CD4-positive, alpha-beta memory T cell (primary cell): ENCODE measurements at places on chromosomes 7 and 10.

- DNase-seq: no peak
These were observed 152.3 kb downstream of the NEBL start for GRCh38 chr10:20744821-20745220.

DNA sequence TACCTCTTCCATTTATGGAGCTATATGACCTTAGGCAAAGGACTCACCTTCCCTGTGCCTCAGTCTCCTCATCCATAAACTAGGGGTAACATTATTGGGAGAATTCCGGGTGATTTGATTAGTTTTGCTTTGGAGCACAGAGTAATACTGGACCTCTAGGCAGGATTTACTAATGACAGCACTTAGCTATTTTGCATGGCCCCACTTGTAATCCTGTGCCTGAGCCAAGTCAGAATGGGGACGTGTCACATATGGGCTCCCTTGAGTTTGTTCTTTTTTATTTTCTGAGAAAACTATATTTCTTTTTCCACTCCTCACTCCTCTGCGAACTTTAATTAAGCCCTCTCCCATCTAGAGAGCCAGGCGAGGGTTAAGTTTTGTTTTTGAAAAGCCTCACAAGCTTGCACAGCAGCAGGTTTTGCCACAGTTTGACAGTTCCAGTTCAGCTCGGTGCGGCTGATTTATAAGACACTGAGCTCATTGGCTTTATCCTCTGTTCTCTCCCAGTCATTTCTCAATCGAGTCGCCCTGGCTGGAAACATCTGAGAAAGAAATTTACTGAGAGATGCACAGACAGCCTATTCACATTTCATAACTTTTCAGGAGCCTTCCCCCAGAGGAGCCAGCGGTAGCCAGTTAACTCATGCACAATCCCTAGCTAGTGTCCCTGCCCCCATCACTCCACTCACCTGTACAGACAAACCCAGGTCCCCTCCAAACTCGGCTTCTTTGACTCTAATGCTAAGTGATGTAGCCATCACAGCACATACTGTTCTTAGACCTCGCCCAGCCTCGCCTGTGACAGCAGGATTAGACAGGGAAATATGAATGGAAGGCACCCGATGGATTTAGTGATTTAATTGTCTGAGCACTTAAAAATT, 441.9 kb upstream of the NPVF start:
- DNase-seq: no peak

GRCh38 chr7:159112136-159113011, 32.3 kb downstream of the VIPR2 start:
- no peak for DNase-seq

- DNase-seq: no peak
These were observed 806.5 kb downstream of the PHTF2 start for GRCh38 chr7:78605119-78605518.

DNA sequence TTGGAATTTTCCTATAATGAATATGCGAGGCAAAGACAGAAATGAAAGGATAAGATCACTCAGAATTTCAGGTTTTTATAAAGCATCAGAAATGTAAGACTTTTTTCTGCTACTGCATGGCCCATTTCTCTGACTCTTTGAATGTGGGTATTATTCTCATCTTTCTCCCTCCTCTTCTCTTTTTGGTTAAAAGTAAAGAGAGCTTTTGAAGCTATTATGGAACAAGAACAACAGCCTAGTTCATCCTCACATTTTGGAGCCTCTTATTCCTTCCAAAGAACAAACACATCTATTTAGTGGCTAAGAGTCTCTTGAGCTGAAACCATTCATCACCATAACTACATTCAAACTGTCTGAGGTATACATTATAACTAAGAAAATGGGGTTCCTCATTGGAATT, 19.4 kb upstream of the ATRNL1 start:
- DNase-seq: no peak

GRCh38 chr7:69564454-69565417, 33.5 kb upstream of the AUTS2 start:
- DNase-seq: no peak

DNA sequence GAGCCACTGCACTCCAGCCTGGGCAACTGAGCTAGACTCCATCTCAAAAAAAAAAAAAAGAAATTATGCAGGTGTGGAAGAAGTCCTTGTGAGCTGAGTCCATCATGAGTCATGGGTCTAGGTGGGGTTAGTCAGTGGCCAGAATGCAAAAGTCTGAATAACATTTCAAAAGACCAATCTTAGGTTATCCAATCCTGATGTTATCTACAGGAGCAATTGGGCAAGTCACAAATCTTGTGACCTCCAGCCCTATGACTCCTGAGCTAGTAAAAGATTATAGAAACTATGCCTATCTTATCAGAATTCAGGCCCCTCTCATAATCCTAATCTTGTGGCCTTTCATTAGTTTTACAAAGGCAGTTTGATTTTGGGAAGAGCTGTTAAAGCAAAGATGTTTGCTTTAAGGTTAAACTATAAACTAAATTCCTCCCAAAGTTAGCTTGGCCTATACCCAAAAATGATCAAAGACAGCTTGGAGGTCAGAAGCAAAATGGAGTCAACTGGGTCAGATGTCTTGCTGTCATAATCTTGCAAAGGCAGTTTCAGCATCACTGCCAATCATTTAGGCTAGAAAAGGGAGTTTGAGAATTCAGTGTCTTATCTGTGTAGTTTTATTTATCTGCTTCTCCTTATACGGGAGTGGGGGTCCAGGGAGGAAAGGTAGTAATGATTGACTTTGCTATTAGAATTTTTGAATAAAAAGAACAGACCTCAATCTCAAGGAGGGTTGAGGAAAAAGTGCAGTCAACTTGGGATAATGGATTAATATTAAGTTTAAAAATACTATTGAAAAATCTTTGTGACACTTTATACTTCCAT, 71.2 kb upstream of the TRIM24 start:
- no peak for DNase-seq

DNA sequence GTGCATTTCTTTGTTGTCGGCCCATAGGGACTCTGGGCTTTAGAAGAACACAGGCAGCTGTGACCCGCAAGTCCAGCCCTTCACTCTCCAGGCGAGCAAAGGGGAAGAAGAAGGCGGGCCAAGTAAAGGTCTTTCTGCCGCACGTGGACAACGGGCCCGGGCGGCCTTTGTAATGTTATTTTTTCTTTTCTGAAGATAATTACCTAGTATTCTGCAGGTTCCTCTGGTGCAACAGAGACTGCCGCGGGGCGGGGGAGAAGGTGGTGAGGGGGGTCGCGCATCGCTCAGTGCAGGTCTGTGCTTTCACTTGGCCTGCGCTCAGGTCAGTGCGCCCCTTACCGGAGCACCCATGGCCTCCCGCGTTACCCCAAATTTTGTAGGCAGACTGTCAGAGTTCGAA, 7.1 kb upstream of the TBX20 start:
- no peak for DNase-seq

DNA sequence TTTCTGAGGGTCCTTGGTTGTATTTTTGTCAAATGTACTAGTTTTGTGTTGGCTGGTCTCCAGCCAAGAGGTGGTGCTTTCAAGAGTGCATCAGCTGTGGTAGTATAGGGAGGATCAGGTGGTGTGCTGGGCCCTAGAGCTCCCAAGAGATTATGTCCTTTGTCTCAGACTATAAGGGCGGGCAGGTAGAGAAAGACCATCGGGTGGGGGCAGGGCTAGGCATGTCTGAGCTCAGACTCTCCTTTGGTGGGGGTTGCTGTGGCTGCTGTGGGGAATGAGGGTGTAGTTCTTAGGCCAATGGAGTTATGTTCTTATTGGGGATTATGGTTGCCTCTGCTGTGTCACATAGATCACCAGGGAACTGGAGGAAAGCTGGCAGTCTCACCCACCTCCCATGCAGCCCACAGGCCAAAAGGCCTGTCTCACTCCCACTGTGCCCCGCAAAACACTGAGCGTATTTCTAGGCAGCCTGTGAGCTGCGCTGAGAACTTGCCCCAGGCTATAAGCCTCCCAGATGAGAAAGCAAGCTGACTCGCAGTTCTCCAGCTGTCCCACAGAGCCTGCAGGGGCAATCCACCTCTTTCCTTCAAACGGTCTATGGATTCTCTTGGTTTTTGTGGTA, 1066.7 kb downstream of the GRM8 start:
- no peak for DNase-seq

DNA sequence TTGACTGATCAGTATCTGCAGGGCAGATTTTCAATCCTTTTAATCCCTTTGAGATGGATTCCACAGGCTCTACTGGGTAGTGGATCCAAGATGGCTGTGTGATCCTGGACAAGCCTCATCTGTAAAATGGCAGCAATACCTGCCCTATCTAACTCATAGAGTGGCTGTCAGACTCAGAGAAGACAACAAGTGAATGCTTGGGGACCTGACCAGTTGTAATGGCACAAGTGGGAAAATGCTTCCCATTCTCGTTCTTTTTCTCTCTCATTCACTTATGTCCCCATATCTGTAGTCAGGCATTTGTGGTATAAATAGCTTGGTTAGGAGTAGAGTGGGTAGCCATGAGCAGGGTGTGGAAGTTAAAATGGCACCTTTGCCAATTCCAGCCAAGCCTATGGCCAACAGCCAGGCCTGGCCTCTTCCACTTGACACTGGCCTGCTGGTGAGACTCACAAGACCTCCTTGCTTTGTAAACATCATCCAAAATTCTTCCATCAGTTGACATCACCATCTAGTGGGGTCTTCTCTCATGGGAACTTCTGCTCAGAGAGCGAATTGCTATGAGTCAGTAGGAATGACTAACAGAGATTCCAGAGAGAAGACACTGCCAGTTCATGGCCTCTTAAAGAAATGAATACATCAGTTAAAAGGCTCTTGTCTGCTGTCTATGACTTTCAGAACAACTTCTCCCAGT, 150.1 kb downstream of the PLPP4 start:
- no peak for DNase-seq

- no peak for DNase-seq
These were observed 5.7 kb upstream of the ZC3HAV1L start for GRCh38 chr7:139041378-139042085.

DNA sequence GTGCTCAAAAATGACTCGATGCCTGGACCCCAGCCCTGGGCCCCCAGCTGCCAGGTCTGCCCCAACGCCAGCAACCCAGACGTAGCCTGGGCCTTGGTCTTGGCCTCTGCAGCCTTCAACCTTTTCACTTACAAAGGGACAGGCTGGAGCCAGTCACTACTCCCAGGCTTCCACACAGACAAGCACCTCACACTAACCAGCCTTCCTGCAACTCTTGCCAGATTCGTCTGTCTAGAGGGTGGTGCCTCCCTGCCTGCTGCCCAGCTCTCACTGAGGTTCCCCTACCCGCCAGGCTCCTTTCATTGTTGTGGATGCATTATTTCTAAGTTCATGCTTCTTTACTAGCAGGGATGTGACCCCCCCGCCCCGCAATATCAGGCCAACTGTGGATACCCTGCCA, 56.3 kb downstream of the NUDCD3 start:
- no peak for DNase-seq

GRCh38 chr7:66558660-66559465, 69.8 kb upstream of the KCTD7 start:
- no peak for DNase-seq

DNA sequence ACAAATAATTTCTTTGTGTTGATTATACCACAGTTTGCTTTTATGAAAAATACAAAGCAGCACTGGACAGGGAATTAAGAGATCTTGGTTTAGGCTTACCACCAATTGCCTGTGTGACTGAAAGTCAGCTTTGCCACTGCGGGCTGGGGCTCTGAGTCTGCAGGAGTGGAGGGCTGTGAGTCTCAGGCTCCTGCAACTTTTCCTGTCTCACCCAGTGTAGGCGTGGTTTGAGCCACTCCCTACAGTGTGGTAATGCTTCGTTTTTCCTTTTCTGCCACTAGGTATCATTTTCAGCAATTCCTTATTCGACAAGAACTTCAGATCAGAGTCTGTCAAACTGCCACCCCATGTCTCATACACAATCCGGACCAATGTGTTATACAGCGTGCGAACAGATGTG, 180.6 kb downstream of the ABCA13 start:
- DNase-seq: no peak

DNA sequence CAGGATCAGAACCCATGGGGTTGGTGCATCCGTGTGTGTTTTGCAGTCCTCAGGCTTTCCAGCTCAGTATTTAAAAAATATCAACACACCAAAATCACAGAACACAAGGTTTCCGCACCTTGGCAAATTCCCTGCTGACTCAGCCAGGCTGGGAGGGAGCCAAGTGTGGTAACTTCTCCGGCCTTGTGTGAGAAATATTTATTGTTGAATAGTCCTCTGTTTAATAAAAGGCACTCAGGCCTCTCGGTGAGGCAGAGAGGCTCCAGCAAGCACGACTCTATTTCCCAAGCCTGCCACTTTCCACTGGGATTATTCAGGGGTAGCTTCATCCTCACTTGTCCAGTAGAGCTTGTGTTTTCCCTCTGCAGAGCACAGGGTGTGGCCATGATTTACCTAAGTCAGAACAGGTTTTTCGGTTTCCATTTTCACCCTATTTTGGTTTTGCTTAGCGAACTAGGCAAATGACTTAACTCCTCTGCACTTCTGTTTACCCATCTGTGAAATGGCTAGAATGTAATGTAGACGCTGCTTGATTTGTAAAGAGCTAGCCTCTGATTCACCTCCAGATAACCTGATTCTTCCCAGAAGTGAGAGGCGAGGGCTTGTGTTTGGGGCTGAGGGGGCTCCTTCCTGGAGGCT, 13.0 kb upstream of the CHST15 start:
- no peak for DNase-seq

- DNase-seq: no peak
These were observed 18.2 kb upstream of the ZNF862 start for GRCh38 chr7:149819961-149820340.

- no peak for DNase-seq
These were observed 37.4 kb downstream of the VIM start for GRCh38 chr10:17265468-17265867.

DNA sequence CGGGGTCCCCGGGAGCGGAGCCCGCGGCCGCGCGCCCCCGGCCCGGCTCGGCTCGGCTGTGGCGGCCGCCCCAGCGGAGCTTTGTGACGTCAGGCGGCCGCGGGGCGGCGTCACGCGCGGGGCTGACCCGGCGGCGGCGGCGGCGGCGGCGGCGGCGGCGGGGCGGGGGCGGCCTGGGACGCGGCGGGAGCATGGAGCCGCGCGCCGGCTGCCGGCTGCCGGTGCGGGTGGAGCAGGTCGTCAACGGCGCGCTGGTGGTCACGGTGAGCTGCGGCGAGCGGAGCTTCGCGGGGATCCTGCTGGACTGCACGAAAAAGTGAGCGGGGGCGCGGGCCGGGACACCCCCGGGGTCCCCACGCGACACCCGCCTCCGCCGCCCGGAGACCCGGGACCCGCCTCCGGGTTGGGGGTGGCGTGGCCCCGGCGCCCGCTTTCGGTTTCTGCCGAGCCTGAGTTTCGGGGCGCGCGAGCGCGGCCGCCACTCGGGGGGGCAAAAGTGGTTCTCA, at the start of gene PWWP2B:
Gene PWWP2B, plus strand, starts transcription at position 165 of the 506 bp plus-strand sequence. Its CDS starts 27 bp downstream, at position 192.
- DNase-seq: peak; percentile 54

DNA sequence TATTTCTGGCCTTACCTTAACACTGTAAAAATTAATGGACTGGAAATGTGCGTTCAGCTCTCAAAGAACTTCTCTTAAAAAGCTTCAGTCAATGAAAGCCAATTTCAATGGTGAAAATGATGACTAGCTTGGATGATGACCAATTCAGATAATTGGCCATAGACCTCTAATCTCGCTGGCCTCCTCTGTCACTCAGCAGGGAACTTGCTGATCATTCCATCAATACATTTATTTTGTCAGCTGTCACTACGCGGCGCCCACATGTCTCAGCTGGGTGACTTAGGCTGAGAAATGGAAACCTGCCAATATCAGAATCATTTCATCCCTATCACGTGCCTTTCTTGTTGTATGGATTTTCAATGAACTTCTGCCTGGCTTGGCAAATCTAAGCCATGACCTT, 673.0 kb upstream of the AUTS2 start:
- no peak for DNase-seq
